HCT116 (cell line): ENCODE measurements at places on chromosomes 12 and 14. TPM values are rescaled to one million over a fixed set of nuclear protein-coding genes. Genes with fewer than 3 reads are reported as not detected.

- H3K27me3 ChIP-seq = no peaks in the 10 kb centered on the region
- no peak overlapping the region for H3K4me3 ChIP-seq
- H3K4me1 ChIP-seq = no peaks in the 10 kb centered on the region
- DNase-seq = no peak
Measured at GRCh38 chr14:49105512-49105911, 480.7 kb downstream of the RPS29 start.

DNA sequence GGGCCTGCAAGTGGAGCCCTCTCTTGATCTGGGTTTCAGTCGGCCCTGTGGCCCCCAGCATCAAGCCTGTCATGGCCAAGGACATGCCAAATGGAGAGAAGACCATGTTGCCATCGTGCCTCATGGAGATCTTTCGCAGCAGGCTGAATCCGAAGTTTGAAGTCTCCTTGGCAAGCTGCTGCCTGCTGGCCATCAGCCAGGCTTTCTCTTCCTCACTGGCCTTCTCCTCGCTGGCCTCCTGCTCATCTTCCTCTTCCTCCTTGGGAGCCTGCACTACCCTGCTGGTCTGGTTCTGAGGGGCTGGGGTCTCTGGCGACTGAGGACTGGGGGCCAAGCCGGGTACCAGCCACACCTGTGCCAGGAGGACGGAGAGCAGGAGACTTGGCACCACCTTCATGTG, 2.9 kb downstream of the SERPINA10 start:
- no peak for DNase-seq
- no peak overlapping the region for H3K4me3 ChIP-seq
- no peak overlapping the region for H3K27ac ChIP-seq
- H3K27me3 ChIP-seq = no peaks in the 10 kb centered on the region

CCDC38 gene
- total RNA-seq = 0.27 TPM

TAPBPL gene
- total RNA-seq = 0.54 TPM

- H3K27me3 ChIP-seq = no peaks in the 10 kb centered on the region
- peak overlapping the region; percentile 18; the same call in 1 of the 2 replicates for H3K4me3 ChIP-seq
- H3K4me1 ChIP-seq = peaks cover 42% of the 10 kb centered on the region
- DNase-seq = no peak
Measured at GRCh38 chr12:108691998-108692808, 39.1 kb downstream of the CORO1C start.

DNA sequence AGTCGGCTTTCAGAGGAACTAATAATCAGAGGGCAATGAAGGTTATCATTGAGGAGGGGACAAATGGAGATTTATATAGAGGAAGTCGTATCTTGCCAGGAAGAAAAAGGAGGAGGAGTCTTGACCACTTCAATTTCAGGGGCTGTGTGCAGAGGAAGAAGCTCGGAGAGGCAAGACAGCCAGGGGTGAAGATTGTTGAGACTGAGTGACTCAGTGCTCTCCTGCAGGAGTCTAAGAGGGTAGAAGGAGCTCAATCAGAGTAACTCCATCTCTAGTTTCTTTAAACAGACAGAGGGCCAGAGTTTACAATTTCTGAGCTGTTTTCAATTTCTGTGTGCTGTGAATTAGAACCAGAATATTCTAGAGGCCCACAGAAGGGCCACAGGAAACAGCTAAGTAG, 439.3 kb upstream of the PRICKLE1 start:
- no peaks in the 10 kb centered on the region for H3K36me3 ChIP-seq
- no peak for DNase-seq
- H3K4me3 ChIP-seq = no peak overlapping the region
- H3K27me3 ChIP-seq = no peaks in the 10 kb centered on the region

- H3K27ac ChIP-seq = no peak overlapping the region
- peaks cover 37% of the 10 kb centered on the region for H3K4me1 ChIP-seq
- no peaks in the 10 kb centered on the region for H3K27me3 ChIP-seq
- no peaks in the 10 kb centered on the region for H3K36me3 ChIP-seq
Measured at GRCh38 chr12:27542628-27543027, 18.6 kb downstream of the PPFIBP1 start.

DNA sequence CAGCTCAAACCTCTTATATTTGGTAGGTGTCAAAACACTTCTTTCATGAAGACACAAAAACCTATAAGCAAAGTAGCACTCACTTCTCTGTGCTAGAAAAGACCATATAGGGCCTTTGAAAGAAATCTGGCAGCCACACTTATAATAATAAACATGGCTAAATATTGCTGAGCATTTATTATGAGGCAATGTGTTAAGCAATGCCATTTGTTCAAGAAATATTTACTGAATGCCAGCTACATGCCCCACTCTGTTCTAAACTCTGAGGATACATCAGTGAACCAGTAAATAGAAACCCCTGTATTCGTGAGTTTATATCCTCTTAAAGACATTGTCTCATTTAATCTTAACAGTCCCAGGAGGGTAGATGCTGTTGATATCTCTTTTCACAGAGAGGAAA, 52.0 kb downstream of the RNFT2 start:
- no peaks in the 10 kb centered on the region for H3K27me3 ChIP-seq
- no peaks in the 10 kb centered on the region for H3K4me1 ChIP-seq
- 0 out of 2 replicates have a peak, but pooled peaks cover 10% of the 10 kb centered on the region for H3K36me3 ChIP-seq
- no peak overlapping the region for H3K27ac ChIP-seq
- DNase-seq = no peak

GZMB gene
- total RNA-seq = 0.74 TPM

AREL1 gene
- 45.9 TPM for total RNA-seq

DNA sequence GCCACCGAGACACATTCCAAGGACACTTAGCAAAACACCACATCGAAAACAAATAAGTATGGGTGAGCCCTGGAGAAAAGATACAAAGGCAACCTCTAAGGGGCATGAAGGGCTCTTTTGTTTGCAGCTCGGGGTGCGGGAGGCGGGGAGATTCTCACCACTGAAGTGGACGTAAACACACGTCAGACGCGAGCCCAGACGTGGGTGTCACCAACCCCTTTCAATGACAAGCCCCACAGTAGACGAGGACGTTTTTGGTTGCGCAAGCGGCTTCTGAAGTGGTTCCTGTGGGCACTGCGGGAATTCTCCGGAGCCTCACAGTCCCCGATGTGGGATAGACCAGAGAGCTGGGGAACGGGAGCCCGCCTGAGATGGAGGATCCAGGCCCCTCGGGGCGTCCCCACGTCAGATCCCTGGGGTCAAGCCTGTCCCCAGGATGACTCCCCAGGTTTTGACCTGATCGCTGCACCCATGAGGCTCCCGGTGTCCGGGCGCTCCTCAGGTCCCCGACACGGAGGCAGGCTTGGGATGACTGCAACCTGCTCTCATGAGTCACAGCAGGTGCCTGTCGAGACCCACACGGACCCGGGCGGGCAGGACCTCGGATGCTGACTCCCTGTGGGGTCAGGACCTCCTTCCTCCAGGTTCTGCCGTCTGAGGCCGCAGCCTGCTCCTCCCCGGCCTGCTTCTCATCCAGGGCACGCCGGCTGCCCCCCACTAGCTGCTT, 20.3 kb upstream of the ADGRD1 start:
- H3K36me3 ChIP-seq = no peaks in the 10 kb centered on the region
- DNase-seq = no peak
- no peak overlapping the region for H3K27ac ChIP-seq
- H3K27me3 ChIP-seq = peaks cover 61% of the 10 kb centered on the region

RAB15 gene
- total RNA-seq = 3.3 TPM

DNA sequence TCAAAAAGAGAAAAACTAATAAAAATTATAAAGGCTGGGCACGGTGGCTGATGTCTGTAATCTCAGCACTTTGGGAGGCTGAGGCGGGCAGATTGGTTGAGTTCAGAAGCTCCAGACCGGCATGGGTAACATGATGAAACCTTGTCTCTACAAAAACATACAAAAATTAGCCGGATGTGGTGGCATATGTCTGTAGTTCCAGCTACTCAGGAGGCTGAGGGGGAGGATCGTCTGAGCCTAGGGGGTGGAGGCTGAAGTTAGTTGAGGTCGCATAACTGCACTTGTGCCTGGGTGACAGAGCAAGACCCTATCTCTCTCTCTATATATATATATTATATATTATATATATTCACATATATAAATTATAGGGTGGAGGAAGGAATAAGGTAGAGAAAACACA, 32.5 kb upstream of the ANO2 start:
- no peaks in the 10 kb centered on the region for H3K4me1 ChIP-seq
- peaks cover 14% of the 10 kb centered on the region; the same call in 1 of the 2 replicates for H3K27me3 ChIP-seq
- H3K27ac ChIP-seq = no peak overlapping the region
- no peaks in the 10 kb centered on the region for H3K36me3 ChIP-seq

NAV3 gene
- total RNA-seq = 7.8 TPM

GRCh38 chr14:34501004-34501580, 38.4 kb downstream of the EAPP start:
- H3K4me1 ChIP-seq = peaks cover 30% of the 10 kb centered on the region
- no peak for DNase-seq
- no peak overlapping the region for H3K4me3 ChIP-seq
- no peaks in the 10 kb centered on the region for H3K36me3 ChIP-seq

SAMD15 gene
- total RNA-seq = 1.9 TPM

DNA sequence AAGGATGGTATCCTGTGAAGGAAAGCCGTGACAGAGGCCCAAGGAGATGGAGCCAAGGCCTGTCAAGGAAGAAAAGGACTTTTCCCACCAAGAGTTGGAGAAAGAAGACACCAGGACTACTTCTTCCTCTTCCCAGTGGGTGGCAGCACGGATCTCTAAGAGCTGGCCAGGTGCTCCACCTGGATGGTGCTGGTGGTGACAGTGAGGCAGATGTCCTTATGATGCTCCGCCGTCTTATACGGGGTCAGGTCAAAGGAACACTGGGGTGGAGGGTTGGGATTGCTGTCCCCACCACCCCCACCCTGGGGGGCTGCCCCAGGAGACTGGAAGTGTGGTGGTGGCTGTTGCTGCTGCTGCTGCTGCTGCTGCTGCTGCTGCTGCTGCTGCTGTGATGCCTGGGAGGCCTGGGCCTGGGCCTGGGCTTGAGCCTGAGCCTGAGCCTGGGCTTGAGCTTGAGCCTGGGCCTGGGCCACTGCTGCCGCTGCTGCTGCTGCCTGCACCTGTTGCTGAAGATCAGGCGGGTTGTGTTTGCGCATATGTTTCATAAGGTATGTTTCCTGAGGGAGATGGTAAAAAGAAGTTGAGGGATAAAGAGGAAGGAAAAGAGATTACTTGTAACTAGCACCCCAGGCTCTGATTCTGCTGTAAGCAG, 4.8 kb upstream of the ING4 start:
- H3K27me3 ChIP-seq = no peaks in the 10 kb centered on the region
- peaks cover 39% of the 10 kb centered on the region for H3K36me3 ChIP-seq
- DNase-seq = peak; percentile 21

DNA sequence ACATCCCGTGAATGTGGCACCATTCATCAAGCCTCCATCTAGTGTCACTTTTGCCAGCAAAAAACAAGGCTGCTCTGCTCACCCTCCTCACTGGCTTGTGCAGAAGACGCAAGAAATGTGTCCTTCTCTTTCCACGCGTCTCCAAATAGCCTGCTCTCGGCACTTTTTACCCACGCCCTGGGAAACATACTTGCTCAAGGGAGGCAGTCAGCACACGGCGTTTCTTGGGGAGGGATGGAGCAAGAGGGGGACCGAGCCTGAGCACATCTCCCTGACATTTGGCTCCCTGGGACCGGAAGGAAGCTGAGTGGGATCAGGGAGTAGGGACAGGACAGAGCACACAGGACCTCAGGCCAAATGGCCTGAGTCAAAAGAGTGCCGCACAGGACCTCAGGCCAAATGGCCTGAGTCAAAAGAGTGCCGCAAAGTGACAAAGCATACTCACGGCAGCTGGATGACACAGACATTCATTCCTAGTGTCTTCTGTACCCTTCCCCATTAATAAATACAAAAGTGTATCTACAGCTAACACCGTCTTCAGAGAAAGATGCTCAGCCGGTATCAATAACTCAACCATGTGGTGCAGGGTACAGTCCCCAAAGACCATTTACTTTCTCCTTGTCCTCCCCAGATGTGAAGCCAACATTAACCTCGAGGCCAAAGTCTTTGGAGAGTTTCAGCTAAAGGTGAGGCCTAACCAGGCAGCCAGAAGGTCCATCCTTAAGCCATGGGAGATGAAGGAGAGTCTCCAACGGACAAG, 7.1 kb downstream of the BCL11B start:
- no peak overlapping the region for H3K27ac ChIP-seq
- H3K4me3 ChIP-seq = no peak overlapping the region
- H3K4me1 ChIP-seq = peaks cover 6% of the 10 kb centered on the region; the same call in 1 of the 2 replicates

DNA sequence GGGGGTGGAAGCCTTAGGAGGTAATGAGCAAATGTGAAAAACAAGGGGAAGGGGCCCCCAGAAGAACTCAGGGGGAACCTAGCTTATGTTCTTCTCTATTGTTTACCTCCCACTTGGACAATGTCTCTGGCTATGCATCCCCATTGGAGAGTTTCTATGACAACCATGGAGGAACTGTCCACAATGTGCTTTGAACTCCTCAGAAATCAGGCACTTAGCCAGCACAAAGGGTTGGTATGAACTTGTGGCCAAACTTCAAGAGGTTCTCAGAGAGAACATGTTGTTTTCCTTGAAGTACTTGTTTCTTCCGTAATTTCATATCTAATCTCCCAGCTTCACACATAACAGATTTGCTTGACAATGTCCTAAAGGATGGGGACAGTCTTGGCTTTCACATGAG, 202.8 kb upstream of the PELI2 start:
- H3K4me1 ChIP-seq = no peaks in the 10 kb centered on the region
- no peaks in the 10 kb centered on the region for H3K36me3 ChIP-seq
- H3K4me3 ChIP-seq = no peak overlapping the region
- DNase-seq = no peak

KERA gene
- total RNA-seq = not detected

PIANP gene
- total RNA-seq = not detected

GRCh38 chr12:28865776-28866175, 283.3 kb upstream of the FAR2 start:
- H3K36me3 ChIP-seq = no peaks in the 10 kb centered on the region
- no peaks in the 10 kb centered on the region for H3K27me3 ChIP-seq
- H3K4me3 ChIP-seq = no peak overlapping the region
- no peak for DNase-seq

DNA sequence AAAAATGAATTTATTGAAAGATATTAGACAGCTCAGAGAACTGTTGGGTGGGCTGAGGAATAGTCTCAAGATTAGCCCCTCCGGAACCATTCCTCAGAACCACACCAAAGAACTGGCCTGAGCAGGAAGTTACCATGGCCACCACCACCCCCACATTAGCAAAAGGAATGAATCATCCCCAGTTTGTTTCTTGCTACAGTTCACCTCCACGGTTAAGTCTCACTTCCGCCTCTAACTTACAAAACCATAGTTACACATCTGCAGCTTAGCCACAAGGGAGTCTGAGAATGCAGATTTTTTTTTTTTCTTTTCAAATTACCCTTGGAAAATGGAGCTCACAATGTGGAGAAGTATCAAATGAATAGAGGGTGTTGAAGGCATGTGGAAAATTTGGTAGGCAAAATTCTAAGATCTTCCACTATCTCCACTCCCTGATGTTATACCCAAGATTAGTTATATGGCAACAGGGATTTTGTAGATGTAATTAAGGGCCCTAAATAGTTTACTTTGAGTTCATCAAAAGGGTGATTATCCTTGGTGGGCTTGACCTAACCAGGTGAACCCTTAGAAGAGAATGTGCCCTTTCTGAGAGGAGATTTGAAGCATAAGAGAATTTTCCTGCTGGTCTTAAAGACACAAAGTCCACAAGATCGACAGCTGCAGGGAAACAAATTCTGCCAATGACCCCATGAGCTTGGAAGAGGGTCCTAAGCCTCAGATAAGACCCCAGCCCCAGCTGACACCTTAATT, 129.8 kb upstream of the KRR1 start:
- peaks cover 91% of the 10 kb centered on the region for H3K4me1 ChIP-seq
- no peaks in the 10 kb centered on the region for H3K36me3 ChIP-seq
- H3K27me3 ChIP-seq = no peaks in the 10 kb centered on the region
- no peak overlapping the region for H3K4me3 ChIP-seq
- H3K27ac ChIP-seq = peak overlapping the region; percentile 99
- DNase-seq = peak; percentile 93

- H3K4me3 ChIP-seq = no peak overlapping the region
- H3K4me1 ChIP-seq = no peaks in the 10 kb centered on the region
- no peak for DNase-seq
- no peak overlapping the region for H3K27ac ChIP-seq
- no peaks in the 10 kb centered on the region for H3K36me3 ChIP-seq
- H3K27me3 ChIP-seq = no peaks in the 10 kb centered on the region
Measured at GRCh38 chr12:75154388-75154787, 55.3 kb downstream of the KCNC2 start.
